ENCODE measurements at places on chromosomes 4 and X. TPM values are rescaled to one million over a fixed set of nuclear protein-coding genes. Genes with fewer than 3 reads are reported as not detected.

GRCh38 chr4:74189331-74190043, 31.6 kb downstream of the MTHFD2L start:
- DNase-seq, result peak; percentile 55
- no peaks in the 10 kb centered on the region for H3K27me3 ChIP-seq
- H3K4me1 ChIP-seq, result no peaks in the 10 kb centered on the region
- H3K36me3 ChIP-seq, result no peaks in the 10 kb centered on the region

- H3K4me3 ChIP-seq, result no peak overlapping the region
- H3K36me3 ChIP-seq, result no peaks in the 10 kb centered on the region
- no peaks in the 10 kb centered on the region for H3K27me3 ChIP-seq
- no peaks in the 10 kb centered on the region for H3K4me1 ChIP-seq
Observed at GRCh38 chr4:77538144-77538543, 67.5 kb upstream of the CXCL13 start.

DNA sequence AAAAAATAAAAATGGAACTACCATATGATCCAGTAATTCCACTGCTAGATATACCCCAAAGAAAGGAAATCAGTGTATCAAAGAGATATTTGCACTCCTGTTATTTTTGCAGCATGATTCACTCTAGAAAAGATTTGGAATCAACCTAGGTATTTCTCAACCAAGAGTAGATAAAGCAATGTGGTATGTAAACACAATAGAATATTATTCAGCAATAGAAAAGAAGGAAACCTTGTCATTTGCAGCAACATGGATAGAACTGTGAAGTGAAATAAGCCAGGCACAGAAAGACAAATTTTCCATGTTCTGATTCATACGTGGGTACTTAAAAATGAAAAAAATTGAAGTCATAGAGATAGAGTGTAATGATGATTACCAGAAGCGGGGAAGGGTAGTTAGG, 362.3 kb upstream of the EPHA5 start:
- H3K4me1 ChIP-seq, result no peaks in the 10 kb centered on the region
- no peak overlapping the region for H3K4me3 ChIP-seq
- no peaks in the 10 kb centered on the region for H3K36me3 ChIP-seq
- no peaks in the 10 kb centered on the region for H3K27me3 ChIP-seq

SLC10A6 gene
- not detected for total RNA-seq

DNA sequence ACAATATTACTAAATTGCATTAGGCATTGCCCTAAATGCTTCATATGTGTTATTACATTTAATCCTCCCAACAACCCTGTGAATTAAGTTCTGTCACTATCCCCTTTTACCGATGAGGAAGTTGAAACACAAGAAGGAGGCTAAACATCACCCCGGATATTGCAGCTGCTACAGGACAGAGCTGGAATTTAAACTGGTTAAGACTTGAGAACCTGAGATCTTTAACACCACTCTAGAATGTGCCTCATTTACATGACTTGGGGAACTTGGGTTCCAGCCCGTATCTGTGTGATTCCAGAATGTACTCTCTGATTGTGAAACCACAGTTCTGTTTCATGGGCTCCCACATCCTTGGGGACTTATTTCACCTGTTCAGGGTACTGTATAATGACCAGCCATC, 165.1 kb upstream of the PPARGC1A start:
- DNase-seq, result no peak
- H3K27me3 ChIP-seq, result no peaks in the 10 kb centered on the region
- no peak overlapping the region for H3K27ac ChIP-seq
- no peaks in the 10 kb centered on the region for H3K36me3 ChIP-seq
- no peak overlapping the region for H3K4me3 ChIP-seq

- no peaks in the 10 kb centered on the region for H3K27me3 ChIP-seq
- no peak overlapping the region for H3K4me3 ChIP-seq
- peak overlapping the region; percentile 54 for H3K27ac ChIP-seq
- no peak for DNase-seq
Observed at GRCh38 chr4:86837691-86838503, 11.3 kb downstream of the SLC10A6 start.

DNA sequence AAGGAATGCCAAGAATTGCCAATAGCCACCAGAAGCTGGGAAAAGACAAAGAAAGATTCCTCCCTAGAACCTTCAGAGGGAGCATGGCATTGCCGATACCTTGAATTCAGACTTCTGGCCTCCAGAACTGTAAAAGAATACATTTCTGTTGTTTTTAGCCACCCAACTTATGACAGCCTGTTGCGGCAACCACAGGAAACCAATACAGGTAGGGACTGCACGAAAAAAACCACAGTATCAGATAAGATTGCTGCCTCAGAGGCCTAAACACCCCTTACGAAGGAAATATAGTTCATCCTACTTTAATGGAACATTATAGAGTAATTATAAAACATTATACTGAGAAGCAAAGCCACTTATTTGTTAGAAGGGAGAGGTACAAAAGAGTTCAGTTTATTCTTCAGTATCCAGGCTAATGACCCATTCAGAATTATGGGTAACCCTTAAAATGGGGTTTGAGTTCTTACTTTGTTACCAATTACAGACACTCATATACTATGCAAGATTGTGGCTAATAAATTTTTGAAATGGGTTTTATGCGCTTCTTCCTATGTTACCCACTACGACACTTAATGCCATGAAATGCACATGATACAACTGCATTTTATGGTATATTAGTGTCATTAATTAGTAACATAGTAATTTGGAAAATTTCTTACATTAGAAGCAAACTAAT, 37.4 kb upstream of the SMIM10L2A start:
- DNase-seq, result no peak
- H3K4me3 ChIP-seq, result no peak overlapping the region
- peaks cover 2% of the 10 kb centered on the region for H3K27me3 ChIP-seq
- H3K36me3 ChIP-seq, result no peaks in the 10 kb centered on the region
- no peak overlapping the region for H3K27ac ChIP-seq
- no peaks in the 10 kb centered on the region for H3K4me1 ChIP-seq

DNA sequence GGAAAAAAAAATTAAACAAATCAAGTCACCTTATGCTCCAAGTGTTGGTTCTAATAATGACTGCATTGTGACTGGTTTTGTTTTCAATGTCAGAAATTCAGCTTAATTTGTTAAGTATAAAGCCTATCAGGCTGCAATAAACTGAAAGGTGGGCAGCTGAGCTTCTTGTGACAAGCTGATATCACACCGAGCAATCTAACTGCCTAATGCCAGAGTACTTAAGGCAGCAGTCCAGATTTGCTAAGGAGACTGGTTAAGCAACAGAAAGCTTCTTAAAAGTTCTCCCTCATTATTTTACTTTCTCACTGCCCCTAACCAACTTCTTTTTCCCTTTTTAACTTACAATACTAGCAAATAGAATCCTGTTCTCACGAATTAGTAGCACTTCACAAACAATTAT, 201.0 kb downstream of the MAB21L2 start:
- H3K36me3 ChIP-seq, result no peaks in the 10 kb centered on the region
- H3K27ac ChIP-seq, result no peak overlapping the region
- no peaks in the 10 kb centered on the region for H3K4me1 ChIP-seq
- DNase-seq, result peak; percentile 4

- H3K4me3 ChIP-seq, result no peak overlapping the region
- peaks cover 22% of the 10 kb centered on the region for H3K27me3 ChIP-seq
- H3K4me1 ChIP-seq, result no peaks in the 10 kb centered on the region
- H3K27ac ChIP-seq, result no peak overlapping the region
- DNase-seq, result no peak
Observed at GRCh38 chrX:104567506-104567905, 1.5 kb downstream of the IL1RAPL2 start.
